Stimulated activated CD8-positive, alpha-beta memory T cell treated with anti-CD3 and anti-CD28 coated beads, Interleukin-4, amount 100 ng/mL, for 1 hour (primary cell): ENCODE measurements at places on chromosomes 3 and 15.

DNA sequence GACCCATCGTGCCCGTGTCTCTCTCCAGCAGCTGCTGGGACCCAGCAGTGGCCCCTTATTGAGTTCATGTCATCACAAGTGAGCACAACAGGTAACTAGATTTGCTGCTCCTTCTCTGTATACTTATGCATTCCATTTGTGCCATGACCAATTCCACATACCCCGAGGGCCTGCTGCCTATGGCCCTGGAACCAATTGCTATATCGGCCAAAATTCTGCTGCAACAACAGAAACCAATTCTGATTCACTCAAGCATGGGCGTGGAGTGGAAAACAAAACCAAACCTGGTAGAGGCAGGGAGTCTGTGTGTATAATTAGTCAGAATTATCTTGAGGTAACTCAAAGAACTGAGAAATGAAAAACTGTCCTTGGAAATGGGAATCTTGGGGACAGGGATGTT lies 516.6 kb downstream of the EPHB1 start:
- no peak for DNase-seq

DNA sequence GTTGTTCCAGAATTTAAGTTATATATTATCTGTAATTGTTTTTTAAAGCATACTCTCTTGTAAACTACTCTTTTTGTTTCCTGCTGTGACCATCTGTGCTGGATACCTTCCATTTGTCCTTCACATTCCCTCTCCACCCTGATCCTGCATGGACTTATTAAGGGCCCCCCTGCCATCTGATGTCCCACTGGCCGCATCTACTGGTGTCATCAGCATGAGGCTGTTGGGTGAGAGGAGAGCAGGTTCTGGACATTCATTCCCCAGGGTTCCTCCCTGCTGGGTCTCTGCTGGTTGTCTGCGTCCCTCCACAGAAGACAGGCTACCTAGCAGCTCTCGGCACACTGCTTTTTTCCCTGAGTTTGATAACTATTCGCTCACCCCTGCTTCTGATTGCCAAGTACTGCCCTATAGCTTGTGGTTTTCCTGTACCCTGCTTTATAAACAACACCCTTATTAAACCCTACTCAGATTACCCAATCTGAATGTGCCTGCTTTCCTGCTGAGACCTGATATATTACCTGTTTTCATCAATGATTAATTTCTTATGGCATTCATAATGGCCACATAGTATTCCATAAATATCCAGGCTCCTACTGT lies 7.7 kb downstream of the CMTM8 start:
- no peak for DNase-seq

- DNase-seq: no peak
Observed at GRCh38 chr3:159960188-159961148, 28.2 kb upstream of the IL12A start.

DNA sequence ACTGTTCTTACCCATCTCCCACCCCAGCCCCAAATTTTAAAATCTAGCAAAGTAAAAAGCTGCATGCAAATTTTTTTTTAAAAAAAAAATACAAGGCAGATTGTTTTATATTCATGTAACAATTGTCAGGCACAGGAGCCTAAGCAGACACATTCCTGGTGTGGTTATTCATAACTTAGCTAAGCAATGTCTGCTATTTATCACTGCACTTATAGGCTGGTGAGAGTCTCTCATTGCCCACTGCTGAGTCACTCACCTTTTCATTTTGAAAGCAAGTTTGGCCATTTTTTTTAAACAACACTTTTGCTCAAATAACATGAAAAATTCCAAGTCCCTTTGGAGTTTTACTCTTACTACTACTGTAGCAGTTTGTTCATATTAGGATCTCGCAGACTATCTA lies 413.9 kb downstream of the RBMS3 start:
- DNase-seq: no peak

DNA sequence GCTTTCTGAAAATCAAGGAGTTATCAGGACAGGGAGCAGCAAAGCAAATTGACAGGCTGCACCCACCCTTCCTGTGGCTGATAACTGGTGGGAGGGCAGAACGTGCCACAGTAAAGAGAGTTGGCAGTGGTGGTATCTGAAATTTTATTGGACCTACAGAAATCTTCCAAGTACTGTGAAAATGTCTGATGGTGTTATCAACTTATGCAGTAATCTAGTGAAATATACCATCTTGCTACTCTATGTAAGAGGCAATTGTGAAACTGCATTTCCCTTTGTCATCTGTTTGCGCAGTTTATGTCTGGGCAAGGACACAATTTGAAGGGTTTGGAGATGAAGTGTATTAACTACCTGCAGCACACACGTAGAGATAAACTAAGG lies 1.5 kb downstream of the PLCL2 start:
- no peak for DNase-seq

DNA sequence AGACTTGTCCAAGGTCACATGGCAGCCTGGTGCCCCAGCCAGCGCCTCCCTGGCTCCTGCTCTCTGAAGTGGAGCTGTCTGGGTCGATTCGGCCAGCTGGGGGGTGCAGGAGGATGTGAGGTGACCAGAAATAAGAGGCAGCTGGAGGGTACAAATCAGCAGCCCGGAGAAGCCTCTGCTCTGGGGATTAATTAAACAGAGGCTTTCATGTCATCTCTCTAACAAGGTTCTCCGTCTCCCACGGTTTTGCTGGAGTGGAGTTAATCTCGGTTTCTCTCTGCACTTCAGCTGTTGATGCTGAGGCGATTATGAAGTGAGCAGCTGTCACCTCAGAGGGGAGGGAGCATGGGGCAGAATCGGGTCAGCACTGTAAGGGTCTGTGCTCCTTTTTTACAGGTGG lies 236.8 kb downstream of the TLE3 start:
- no peak for DNase-seq

DNA sequence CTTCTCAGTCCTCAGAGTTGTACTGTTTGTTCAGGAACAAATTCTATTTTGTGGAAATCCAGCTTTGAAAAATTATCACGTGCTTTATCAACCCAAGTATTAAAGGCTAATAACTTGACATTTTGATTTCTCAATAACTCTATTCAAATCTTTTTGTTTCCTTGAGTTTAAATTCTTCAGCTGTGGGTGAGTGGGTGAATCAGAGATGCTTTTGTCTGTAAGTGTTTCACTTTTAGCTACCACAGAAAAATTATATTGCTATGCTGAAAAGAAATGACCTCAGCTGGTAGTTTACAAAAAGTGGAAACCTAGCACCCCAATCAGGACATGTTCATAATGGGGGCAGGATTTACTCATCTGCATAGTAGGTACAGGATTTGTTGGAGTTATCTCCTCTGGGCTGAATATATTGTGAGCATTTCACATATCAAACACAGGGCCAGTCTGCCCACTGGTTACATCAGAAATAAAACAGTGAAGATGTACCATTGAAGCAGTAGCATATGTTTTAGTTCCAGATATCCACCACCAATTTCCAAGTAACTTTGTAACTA lies 30.5 kb downstream of the MINDY4B start:
- DNase-seq: no peak

DNA sequence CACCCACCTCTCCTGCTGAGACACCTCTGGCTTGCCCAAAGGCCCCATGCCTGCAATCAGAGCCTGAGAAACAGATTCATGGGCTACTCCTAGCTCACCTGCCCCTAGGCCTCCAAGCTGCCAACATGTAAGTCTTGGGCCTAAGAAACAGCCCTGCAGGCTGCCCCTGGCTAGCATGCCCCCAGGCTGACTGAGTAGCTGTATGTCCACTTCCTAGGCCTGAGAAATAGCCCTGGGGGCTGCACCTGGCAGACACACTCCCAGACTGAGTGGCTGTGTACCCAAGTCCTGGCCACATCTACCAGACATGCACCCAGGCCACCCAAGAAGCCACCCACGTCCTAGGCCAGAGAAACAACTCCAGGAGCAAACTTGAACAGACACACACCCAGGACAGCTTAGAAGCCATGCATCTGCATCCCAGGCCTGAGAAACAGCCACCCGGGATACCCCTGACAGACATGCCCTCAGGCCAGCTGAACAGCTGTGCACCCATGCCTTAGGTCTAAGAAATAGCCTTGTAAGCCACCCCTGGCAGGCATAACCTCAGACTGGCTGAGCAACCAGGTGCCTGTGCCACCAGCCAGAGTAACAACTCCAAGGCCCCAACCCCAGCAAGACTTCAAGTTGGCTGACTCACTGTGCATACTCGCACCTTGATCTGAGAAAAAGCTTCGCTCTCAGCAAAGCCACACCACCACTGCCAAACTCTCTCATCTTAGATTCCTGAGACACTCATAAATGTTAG lies 12.0 kb upstream of the NRG4 start:
- DNase-seq: no peak

- no peak for DNase-seq
Observed at GRCh38 chr3:22117751-22118346, 366.8 kb upstream of the ZNF385D start.

- no peak for DNase-seq
Observed at GRCh38 chr3:101182734-101183133, 137.6 kb downstream of the IMPG2 start.

DNA sequence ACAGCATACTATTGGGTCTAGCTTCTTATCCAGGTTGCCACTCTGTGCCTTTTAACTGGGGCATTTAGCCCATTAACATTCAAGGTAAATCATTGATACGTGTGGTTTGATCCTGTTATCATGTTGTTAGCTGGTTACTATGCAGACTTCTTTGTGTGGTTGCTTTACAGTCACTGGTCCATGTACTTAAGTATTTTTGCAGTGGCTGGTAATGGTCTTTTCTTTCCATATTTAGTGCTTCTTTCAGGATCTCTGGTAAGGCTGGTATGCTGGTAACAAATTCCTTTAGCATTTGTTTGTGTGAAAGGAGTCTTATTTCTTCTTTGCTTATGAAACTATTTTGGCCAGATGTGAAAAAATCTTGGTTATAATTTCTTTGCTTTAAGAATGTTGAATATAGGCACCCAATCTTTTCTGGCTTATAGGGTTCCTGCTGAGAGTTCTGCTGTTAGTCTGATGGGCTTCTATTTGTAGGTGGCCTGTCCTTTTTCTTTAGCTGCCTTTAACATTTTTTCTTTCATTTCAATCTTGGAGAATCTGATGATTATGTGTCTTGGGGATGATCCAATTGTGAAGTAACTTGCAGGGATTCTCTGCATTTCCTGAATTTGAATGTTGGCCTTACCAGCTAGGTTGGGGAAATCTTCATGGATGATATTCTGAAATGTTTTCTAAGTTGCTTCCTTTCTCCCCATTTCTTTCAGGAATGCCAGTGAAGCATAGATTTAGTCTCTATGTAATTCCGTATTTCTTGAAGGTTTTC lies 39.3 kb downstream of the CCR1 start:
- no peak for DNase-seq
